ENCODE measurements at places on chromosomes 7 and 10.

GRCh38 chr7:113796557-113796956 lies 122.3 kb downstream of the PPP1R3A start:
- no peak for DNase-seq

DNA sequence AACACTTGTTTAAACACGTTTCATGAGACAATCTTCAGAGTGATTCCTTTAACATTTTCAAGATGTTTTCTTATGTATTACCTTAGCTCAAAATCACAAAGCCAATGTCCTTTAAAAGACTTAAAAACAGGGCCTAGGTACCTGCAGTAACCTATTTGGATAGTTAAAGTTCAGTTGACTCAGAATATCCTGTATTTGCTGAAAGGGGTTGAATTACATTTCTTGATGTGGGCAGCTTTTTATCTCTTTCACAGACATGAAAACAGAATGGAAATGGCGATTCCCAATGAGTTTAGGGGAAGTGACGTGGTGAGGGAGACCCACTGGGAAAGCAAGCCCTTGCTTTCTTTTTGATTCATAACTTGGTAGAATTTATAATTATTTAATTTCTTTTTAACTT lies 324.4 kb upstream of the AOAH start:
- DNase-seq = no peak

GRCh38 chr10:114538181-114538906 lies 119.7 kb downstream of the ABLIM1 start:
- DNase-seq = no peak

DNA sequence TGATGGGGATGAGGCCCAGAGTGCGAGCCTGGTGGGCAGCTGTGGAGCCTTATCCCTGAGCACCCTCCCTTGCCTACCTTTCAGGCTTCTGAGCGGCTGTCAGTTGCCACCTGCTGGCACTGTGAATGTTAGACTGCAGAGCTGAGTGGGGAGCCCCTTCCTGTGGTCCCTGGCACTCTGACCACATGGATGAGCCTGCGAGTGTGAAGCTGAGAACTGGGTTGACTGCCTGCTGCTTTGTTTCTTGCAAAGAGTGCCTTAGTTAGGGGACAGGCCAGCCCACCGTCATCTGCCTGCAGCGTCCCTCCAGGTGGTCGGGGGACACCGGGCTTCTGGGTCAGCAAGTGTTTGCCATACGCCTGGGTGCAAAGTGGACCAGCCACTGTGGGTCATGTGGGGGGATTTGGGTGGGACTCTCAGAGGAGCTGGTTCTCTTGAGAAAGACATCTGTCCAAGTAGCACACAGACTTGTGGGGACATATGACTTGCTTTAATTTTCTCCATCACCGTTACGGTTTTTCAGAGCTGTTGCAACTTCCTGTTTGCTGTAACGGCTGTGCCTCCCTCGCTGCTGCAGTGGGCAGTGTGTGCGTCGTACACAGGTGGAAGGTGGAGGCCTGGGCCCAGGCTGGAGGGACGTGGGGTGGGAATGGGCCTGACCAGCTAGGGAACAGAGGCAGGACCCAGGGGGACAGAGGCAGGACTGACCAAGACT lies 13.7 kb downstream of the INPP5A start:
- DNase-seq = no peak

GRCh38 chr7:29483219-29484104 lies 80.2 kb upstream of the PRR15 start:
- DNase-seq = no peak

GRCh38 chr10:116253716-116254115 lies 19.3 kb downstream of the GFRA1 start:
- DNase-seq = no peak

- no peak for DNase-seq
These were observed 918 bp downstream of the DBNL start for GRCh38 chr7:44045226-44046014.

DNA sequence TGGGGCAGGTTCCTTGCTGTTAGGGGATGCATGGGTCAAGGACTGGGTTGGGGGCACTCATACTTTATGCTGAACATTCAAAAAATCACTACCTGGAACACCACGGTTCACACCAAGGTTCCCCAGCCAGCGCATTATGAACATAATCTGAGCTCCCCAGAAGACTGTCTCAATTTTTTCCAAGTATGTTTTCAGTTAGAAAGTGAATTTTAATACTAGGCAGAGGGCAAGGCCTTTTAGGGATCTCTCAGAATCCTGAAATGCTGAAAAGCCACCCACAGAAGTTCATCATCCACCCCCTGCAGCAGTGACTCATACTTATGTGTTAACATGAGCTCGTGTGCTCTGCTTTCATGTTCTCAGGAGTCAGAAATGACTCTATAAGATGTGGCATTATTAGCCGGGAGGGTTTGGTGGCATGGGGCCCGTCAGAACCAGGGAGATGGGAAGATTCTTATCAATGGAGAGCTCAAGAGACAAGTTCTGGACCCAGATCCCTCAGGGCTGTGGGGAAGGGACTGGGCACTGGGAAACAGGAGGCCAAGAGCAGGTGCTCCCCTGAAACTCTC lies 185.2 kb upstream of the ITGB1 start:
- DNase-seq = no peak

- DNase-seq = no peak
These were observed 238.4 kb downstream of the EXOC4 start for GRCh38 chr7:133491201-133491691.

DNA sequence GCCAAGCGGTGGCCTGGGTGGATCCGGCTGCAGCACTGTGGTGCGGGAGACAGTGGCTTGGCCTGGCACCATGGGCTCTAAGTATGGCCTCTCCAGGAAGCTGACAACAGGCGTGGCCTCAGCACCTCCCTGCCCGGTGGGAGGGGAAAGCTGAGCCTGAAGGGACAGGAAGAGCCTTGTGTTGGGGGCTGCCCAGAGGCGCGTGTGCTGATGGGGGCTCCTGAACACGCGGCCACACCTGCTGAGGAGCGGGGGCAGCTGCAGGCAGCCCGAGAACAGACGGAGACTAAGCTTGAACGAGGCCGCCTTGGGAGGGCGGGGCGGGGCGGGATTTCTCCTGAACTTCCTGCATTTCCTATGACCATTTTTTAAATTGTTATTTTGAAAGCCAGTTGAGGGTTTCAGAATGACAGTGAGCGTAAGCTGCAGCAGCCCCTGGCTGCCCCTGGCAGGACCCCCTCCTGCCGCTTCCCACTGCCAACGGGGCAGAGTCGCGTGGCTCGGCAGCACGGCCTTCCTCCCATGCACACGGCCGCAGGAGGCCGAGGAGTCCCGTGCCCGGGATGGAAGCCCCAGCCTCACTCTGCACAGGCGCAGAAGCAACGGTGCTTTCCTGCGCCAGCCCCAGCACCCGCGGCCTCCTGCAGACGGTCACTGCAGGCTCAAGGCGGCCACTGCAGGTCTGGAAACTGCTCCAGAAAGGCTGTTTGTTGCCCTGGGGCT lies 43.2 kb downstream of the DPYSL4 start:
- DNase-seq = no peak

Data from HEK293T (cell line).